ENCODE measurements at places on chromosomes 1 and 21. TPM values are rescaled to one million over a fixed set of nuclear protein-coding genes. Genes with fewer than 3 reads are reported as not detected.

The S100A7 gene
- not detected for total RNA-seq

The LCK gene
- total RNA-seq = 0.83 TPM

The CA6 gene
- total RNA-seq = not detected

The SLAMF7 gene
- not detected for total RNA-seq

The C1QA gene
- not detected for total RNA-seq

The S100A9 gene
- total RNA-seq = 0.31 TPM

The SLAMF9 gene
- total RNA-seq = not detected

DNA sequence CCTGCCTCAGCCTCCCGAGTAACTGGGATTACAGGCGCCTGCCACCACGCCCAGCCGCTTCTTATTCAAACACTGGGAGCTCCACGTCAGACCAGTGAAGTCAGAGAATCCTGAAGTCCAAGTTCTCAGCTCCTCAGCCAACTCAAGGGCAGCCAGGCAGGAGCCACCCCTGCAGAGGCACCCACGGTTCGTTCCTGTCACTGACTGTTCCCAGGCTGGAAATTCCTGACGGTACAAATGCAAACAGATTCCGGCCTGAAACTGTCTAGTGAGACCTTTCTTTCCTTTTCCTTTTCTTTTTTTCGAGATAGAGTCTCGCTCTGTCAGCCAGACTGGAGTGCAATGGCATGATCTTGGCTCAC lies 11.7 kb downstream of the SLC35E2B start:
- peaks cover 59% of the 10 kb centered on the region for H3K4me1 ChIP-seq
- H3K36me3 ChIP-seq = no peaks in the 10 kb centered on the region
- H3K4me3 ChIP-seq = no peak overlapping the region
- H3K27ac ChIP-seq = peak overlapping the region; percentile 53
- DNase-seq = peak; percentile 84
- no peaks in the 10 kb centered on the region for H3K27me3 ChIP-seq

DNA sequence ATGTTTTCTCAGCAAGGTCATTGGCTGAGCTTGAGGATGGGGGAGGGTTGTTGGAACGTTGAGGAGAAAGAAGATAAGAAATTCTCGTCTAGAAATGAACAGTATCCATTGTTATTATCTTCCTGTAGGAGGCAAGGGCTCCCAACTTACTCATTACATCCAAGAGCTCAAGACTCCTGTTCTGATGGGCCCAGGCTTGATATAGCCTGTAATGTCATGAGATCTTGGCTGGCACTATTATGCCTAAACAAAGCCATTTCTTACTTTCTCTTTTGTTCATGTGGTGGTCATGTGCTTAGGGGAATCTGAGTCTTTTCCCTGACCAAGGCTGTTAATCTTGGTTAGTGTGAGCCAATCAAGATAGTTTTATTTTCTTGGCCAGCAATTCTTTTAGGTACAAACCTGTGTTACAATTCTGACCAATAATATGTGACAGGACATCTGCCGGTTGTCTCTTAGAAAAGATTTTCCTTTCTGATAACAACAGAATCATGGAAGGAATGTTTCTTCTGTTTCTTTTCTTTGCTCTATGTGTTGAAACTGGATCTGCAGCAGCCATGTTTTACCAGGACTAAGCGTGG lies 15.2 kb upstream of the IGSF3 start:
- 0 out of 2 replicates have a peak, but pooled peaks cover 2% of the 10 kb centered on the region for H3K4me1 ChIP-seq
- no peak overlapping the region for H3K4me3 ChIP-seq
- DNase-seq = no peak
- H3K36me3 ChIP-seq = no peaks in the 10 kb centered on the region
- no peaks in the 10 kb centered on the region for H3K27me3 ChIP-seq

DNA sequence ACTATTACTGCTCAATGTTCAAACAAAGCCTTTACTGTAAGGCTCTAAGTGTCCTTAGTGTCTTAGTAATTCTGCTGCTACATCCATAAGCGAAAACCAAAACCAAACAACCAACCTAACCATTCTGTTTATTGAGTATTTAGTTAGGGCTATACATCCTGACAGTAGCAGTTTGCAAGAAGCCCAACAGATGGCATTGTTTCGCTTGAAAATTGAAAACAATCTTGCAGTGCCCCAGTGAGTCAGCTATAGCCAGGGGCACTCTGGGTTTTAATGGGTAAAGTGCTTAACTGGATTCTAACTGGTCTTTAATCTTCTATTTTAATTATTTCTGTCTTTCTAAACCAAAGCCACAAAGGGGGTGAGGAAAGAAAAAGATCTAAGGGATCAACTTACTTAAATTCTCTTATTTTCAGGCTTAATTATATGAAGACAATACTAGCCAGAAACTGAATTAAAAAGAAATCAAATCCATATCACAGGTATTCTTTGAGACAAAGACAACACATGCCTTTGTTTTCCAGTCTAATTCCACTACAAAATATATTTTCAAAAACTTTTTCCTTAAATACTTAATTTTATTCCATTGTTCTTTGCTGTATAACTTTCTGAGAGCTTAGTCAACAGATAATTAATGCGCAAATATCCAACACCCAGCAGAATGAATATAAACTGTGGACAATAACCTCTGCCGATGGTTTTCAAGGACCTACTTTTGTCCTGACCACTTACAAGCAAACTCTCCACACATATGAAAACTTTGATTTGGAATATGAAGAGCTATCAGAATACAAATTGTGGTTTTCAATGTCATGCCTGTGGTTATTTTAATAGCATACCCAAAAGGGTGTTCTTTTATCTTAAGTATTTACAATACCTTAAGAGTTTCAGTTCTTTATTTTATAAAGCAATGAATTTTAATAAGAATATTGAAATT lies 15.2 kb downstream of the POGZ start:
- peak; percentile 69 for DNase-seq
- H3K27ac ChIP-seq = peak overlapping the region; percentile 11
- no peaks in the 10 kb centered on the region for H3K27me3 ChIP-seq
- no peaks in the 10 kb centered on the region for H3K4me1 ChIP-seq
- H3K36me3 ChIP-seq = peaks cover 26% of the 10 kb centered on the region

DNA sequence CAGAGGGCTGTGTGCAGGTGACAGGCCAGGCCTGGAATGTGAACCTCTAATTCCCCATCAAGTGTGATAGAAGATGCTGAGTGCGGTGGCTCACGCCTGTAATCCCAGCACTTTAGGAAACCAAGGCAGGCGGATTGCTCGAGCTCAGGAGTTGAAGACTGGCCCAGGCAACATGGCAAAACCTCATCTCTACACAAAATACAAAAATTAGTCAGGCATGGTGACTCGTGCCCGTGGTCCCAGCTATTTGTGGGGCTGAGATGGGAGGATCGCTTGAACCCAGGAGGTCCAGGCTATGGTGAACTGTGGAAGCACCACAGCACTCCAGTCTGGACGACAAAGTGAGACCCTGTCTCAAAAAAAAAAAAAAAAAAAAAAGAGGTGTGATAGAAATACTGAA lies 40.1 kb upstream of the PUM1 start:
- peaks cover 23% of the 10 kb centered on the region for H3K4me1 ChIP-seq
- H3K27ac ChIP-seq = no peak overlapping the region
- no peak overlapping the region for H3K4me3 ChIP-seq
- no peak for DNase-seq

DNA sequence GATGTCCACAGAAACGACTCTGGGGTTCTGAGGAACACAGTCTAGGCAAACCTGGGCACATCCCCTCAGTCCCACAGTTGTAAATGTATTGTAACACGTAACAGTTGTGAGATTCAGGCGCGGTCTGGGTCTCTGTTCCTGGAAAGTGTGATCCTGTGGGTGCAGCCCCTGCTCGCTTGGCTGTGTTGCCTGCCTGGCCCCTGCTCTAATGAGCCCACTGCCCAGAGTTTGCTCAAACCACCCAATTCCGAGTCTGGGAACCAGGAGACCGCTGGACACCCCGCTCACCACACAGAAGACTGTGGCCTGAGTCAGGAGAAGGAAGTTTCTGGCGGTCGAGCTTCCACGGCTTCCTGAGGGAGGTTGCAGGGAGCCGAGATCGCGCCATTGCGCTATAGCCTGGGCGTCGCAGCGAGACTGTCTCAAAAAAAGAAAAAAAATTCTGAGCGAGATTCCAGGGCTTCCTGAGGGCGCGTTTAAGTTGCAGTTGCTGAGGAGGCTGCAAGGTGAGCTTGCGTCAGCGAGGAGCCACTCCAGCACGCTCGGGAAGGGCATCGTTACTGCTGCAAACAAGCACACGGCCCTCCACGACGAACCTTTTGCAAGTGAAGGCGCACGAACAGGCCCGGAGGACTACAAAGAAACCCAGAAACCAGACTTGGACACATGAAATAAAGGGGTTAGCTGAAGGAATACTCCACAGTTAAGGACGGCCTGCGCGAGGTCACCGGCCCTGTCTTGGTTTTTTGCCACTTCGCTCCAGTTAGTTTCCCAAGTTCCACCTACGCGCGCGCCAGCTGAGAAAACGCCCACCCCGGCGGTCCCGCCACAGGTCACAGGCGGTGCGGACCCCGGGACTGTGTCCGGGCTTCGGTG lies 1.1 kb downstream of the C21orf58 start:
- H3K4me1 ChIP-seq = peaks cover 50% of the 10 kb centered on the region
- peak overlapping the region; percentile 83 for H3K27ac ChIP-seq
- H3K27me3 ChIP-seq = no peaks in the 10 kb centered on the region
- no peak for DNase-seq
- H3K4me3 ChIP-seq = peak overlapping the region; percentile 85

DNA sequence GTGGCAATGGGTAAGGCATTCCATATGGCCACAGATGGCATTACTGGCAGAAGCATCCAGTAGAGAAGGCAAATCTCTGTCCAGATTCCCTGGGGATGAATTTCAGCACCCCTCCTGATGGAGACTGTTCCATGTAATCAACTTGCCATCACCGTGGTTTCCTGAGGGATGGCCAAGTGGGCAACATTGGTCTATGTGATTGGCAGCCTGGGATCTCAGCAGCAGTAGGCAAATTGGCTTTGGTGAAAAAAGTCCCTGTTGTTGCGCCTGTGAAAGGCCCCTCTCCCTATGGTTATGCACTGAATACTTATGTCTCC lies 19.3 kb downstream of the DMRTB1 start:
- peaks cover 55% of the 10 kb centered on the region for H3K27me3 ChIP-seq
- no peaks in the 10 kb centered on the region for H3K4me1 ChIP-seq
- H3K36me3 ChIP-seq = no peaks in the 10 kb centered on the region
- DNase-seq = no peak
- no peak overlapping the region for H3K4me3 ChIP-seq

- no peaks in the 10 kb centered on the region for H3K4me1 ChIP-seq
- no peak overlapping the region for H3K27ac ChIP-seq
- no peak for DNase-seq
- H3K27me3 ChIP-seq = no peaks in the 10 kb centered on the region
- H3K4me3 ChIP-seq = no peak overlapping the region
Measured at GRCh38 chr1:71577451-71578131, 496.8 kb upstream of the ZRANB2 start.

DNA sequence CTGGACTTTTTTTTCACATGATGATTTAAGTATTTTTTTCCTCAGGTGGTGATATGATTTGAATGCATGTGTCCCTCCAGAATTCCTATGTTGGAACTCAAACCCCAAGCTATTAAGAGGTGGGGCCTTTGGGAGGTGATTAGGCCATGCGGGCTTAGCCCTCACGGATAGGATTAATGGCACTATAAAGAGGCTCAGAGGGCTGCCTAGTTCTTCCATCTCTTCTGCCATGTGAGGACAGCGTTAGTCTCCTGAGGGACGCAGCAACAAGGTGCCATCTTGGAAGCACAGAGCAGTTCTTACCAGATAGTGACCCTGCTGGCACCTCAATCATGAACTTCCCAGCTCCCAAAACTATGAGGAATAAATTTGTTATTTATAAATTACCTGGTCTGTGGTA lies 18.3 kb upstream of the RBBP5 start:
- H3K36me3 ChIP-seq = no peaks in the 10 kb centered on the region
- no peak overlapping the region for H3K4me3 ChIP-seq
- no peak for DNase-seq
- no peaks in the 10 kb centered on the region for H3K27me3 ChIP-seq
- peaks cover 24% of the 10 kb centered on the region for H3K4me1 ChIP-seq

DNA sequence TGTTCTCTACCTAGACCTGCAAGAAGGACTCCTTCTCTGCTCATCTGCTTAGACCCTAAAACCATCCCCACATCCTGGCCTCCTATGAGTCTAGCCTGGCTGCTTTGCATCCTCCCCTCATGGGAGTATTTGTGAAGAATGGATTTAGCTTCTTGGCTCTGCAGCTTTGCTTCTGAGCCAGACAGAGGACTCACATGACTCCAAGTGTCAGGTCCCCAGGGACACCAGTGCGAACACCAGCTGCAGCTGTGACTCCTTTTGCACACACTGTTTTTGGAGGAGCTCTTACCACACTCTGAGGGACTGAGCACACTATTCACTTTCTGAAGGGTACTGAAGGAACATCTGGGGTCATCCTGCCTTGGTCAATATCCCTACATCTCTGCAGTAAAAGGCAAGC lies 131.8 kb upstream of the SGIP1 start:
- no peaks in the 10 kb centered on the region for H3K4me1 ChIP-seq
- no peak for DNase-seq
- H3K4me3 ChIP-seq = no peak overlapping the region

DNA sequence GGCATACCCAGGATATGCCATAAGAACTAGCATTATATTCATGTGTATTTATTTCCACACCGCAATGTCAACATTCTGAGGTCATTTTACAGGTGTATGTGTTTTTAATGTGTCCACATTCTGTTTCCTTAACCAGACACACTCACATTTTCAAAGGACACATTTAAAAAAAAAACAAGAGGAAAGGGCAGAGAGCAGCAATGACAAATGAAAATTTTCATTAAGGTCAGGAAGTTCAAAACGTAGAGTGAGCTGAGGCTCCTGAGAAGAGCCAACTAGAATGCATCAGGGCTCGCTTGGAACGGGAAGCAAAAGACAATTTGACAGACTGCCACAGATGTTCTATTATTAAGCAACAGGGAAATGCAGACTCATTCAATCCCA lies 4.8 kb upstream of the GNPAT start:
- peaks cover 5% of the 10 kb centered on the region for H3K36me3 ChIP-seq
- H3K4me3 ChIP-seq = no peak overlapping the region
- H3K27ac ChIP-seq = peak overlapping the region; percentile 98
- no peaks in the 10 kb centered on the region for H3K27me3 ChIP-seq
- peaks cover 89% of the 10 kb centered on the region for H3K4me1 ChIP-seq
- peak; percentile 87 for DNase-seq
